ENCODE measurements at places on chromosomes 3 and 15. TPM values are rescaled to one million over a fixed set of nuclear protein-coding genes. Genes with fewer than 3 reads are reported as not detected.

The HDC gene
- not detected for total RNA-seq

The ERC2 gene
- 17.0 TPM for total RNA-seq

The TEX55 gene
- total RNA-seq, result not detected

The RHOA gene
- total RNA-seq, result 400 TPM

The GOLGA8Q gene
- 0.88 TPM for total RNA-seq

The TRIM42 gene
- not detected for total RNA-seq

The NKTR gene
- total RNA-seq, result 29.8 TPM

The COL8A1 gene
- 24.4 TPM for total RNA-seq

The APH1B gene
- total RNA-seq, result 12.1 TPM

- peak; percentile 51 for DNase-seq
Measured at GRCh38 chr15:27686369-27686768, 412.7 kb downstream of the OCA2 start.

DNA sequence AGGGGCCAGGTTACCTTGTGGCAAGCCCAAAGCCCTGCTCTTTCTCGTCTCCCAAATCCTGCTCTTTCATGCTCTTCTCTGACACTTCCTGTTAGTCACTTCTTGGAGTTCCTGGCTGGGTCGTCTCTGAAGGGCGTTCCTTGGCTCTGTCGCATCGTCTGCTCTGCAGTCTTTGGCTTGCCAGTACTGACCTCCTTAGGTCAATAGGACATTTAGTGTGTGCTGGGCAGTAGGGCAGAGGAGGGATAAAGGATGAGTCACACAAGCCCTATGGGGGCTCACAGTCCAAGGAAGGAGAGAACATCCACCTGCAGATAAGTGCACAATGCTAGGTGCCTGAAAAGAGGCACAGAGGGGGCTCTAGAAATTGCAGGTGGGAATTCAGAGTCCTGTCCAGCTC is 87.5 kb downstream of the FAM43A start:
- DNase-seq, result no peak

GRCh38 chr15:64163659-64164362 is 989 bp upstream of the PPIB start:
- no peak for DNase-seq

DNA sequence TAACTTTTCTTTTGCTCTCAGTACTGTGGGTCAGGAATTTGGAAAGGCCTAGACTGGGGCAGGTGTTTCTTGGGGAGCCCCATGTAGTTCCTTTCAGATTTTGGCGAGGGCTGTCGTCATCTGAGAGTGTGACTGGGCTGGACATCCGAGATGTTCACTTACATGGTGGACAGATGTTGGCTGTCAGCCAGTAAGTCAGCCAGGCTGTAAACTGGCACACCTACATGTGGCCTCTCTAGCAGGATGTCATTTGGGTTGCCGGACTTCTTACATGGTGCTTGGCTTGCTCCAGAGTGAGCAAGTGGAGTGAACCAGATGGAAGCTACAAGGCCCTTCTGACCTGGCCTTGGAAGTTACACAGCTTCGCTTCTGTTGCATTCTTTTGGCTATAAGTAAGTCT is 20.7 kb downstream of the TATDN2 start:
- no peak for DNase-seq

DNA sequence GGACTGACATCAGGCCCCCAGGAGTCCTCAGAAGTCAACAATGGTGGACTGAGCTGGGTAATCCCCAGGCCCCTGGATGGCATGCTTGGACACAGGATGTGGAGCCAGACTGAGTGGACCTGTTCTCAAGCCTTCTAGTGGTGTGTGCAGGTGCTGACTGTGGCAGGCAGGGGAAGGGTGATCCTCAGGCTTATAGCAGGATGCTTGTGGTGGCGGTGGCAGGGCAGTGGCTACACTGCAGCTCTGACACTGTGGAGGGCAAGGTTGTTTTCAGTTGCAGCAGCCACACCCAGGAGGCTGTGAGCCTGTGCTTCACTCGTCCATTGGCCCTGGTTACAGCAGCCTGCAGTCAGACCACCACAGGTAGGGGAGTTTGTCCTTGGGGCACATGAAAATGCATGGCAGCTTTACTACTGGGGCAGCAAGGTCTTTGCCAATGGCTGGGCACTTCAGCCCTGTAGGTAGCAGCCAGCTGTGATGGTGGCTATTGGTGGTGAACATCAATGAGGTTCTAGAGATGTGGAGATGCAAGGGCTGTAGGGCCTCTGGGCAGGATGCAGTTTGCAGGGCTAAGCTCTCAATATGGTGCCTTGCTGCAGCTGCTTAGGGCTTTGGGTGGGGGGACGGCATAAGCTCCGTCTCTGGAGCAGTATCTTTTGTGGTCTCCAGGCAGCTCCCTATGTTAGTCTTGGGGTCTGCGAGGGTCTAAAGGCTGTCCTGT is 17.5 kb upstream of the MYO5A start:
- no peak for DNase-seq

DNA sequence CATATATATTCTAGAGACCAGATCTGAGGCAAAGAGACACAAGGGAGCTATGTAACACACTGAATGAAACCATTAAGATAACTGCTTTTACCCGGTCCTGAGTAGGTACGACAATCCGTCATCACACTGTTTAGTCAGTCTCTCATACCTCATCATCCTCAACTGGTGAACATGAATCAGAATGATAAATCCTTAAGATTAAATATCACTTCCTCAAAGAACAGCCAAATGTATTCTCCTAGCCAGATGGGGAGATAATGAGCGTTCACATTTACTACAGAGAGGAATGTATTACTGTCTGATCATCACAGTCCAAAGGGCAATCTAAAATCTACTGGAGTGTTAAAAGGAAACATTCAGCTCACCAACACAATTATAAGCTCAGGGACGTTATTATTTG is 319.4 kb upstream of the STAC start:
- DNase-seq, result no peak

GRCh38 chr15:73987681-73988444 is 4.2 kb downstream of the STOML1 start:
- DNase-seq, result no peak

- DNase-seq, result no peak
Measured at GRCh38 chr3:101976473-101976872, 127.2 kb downstream of the NFKBIZ start.

DNA sequence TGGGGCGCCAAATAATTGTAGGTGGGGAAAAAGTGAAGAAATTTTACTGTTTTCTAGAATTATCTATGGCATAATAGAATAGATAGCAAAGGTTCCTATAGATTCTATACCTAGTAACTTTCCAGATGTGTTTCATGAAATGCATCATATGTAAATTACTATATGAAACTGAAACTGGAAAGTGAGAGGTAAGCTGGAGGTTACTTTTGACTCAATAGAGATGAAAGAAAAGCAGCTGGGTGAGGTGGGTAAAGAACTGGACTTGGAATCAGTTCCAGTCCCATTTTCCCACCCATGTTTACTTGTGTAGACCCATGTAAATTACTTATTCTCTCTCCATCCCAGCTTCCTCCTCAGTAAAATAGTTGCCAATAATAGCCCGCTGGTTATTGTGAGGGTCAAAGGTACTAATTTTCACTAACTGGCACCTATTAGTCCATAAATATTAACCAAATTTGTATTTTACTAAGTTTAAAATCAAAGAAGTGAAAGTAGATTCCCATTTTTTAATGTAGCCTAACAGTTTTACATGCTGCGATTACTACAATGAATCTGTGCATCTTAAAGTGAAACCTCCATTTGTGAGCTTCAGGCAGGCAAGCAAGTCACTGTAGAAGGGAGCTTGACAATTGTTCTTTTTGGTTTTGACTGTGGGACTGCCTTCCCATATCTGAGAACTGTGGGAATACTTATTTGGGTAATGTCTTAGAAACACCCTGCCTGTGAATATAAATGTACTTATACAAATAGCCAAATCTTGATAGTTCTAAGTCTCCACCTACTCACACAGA is 312.1 kb downstream of the SLC9A9 start:
- DNase-seq, result no peak

DNA sequence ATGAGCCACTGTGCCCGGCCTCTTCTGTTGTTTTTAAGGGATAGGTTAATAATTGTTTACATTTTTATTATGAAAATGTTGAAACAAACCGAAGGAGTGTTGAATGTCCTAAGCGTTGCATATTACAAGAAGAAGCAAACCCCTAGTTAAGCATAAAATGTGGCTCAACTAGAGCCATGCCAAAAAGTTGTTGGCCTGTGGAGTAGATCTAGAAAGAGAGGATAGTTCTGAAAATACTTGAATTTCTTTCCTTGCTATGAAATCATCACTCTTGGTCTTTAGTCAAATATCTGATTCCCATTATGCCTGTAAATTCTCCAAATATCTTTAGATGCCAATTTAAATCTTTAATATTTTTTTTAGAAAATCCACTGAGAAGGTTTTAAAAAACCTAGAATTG is 12.8 kb downstream of the RBP2 start:
- DNase-seq, result no peak

DNA sequence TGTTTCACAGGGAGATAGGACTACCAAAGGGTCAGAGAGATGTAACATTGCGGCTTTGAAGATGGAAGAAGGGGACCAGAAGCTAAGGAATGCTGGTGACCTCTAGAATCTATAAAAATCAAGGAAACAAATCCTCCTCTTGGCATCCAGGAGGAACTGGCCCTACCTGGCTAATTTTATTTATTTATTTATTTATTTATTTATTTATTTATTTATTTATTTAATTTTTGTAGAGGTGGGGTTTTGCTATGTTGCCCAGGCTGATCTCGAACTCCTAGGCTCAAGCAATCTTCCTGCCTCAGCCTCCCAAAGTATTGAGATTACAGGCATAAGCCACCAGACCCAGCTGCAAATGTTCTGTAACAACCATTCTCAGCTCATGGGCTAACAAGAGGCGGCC is 19.7 kb downstream of the MYL3 start:
- no peak for DNase-seq

DNA sequence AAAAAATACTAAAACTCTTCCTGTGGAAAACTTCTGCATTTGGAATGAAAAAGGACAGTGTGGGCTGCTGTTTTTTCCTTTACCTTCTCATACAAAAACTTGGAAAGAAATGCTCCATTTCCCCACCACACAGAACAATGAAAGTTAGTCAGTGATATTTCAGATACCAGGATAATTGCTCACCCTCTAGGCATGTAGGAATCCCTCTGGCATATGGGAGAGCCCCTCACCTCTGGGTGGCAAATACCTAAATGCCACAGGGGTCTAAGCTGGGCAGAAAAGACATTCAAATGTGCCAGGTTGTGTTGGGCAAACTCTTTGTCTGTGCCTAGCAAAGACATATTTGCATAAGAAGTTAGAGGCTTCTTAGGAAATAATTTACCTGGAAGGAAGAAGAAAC is 560.3 kb upstream of the NR2F2 start:
- peak; percentile 77 for DNase-seq

DNA sequence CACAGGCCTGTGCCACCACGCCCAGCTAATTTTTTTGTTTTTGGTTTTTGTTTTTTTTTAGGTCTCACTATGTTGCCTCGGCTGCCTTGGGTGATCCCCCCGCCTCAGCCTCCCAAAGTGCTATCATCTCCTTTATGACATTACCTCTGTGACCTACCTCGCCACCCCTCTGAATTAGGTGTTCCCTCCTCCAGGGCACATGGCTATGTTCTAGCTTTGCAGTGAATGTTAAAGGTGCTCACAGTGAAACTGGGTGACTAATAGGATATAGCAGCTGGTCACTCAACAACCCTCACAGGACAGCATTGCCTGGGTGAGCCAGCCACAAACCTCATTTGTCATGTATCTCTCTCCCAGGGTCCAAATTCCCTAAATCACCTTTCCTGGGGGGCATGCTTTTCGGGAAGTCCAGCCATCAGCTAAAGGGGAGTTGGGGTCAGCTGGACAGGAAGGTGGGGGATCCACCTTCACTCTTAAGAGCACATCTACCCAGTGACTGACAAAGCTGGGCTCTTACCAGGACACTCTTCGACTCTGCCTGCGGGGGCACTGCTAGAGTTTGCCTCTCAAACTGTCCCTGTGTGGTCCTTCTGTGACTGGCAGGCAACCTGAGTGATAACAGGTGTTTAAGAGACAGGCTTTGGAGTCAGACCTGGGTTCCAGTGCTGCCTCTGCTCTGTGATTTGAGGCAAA is 1.6 kb upstream of the TTLL3 start:
- DNase-seq, result no peak

GRCh38 chr3:137204409-137204808 is 246.6 kb downstream of the IL20RB start:
- no peak for DNase-seq

DNA sequence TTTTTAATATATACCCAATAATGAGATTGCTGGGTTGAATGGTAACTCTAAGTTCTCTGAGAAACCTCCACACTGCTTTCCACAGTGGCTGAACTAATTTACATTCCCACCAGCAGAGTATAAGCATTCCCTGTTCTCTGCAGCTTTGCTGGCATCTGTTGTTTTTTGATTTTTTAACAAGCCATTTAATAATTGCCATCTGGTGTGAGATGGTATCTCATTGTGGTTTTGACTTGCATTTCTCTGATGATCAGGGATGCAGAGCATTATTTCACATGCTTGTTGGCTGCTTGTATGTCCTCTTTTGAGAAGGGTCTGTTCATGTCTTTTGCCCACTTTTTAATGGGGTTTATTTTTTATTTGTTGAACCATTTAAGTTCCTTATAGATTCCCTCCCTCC is 75.0 kb upstream of the EPHB3 start:
- DNase-seq, result no peak

- no peak for DNase-seq
Measured at GRCh38 chr3:61768284-61769037, 207.1 kb downstream of the PTPRG start.

- DNase-seq, result no peak
Measured at GRCh38 chr3:34856081-34856947, 783.0 kb upstream of the ARPP21 start.

DNA sequence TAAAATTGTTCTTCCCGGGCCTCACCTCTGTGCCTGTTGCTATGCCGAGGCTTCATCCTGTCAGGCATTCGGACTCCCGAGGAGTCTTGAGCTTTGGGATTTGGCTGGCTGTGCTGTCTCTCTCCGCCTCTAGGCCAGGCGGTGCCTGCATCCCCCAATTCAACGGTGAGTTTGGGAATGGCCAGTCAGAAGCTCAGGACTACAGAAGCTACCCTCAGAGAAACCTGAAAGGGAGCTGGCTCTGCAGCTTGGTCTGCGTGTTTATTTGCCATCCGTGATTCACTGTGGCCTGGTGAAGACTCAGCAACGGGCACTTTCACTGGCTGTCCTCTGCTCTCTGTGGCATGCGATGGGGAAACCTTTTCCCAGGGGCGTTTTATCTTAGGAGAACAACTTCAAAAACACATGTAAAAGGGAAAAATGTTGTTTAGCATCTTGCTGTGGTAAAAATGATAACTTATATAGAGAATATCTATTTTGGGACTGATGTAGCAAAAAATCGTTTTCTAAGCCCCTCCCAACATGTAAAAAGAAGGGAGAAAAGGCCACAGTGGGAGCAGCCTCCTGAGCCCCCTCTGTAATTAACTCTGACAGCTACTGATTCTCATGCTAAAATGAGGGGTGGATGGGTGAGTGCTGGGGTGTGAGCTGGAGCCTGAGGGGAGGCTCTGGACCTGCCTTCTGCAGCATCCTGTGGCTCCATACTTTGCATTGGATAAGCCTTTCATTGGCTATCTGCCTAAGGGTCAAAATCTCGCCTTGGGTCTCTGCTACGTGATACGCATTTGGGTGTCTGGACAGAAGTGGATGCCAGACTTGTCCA is 103.4 kb upstream of the KLHL25 start:
- no peak for DNase-seq

- DNase-seq, result no peak
Measured at GRCh38 chr3:113441051-113441770, at the start of gene CFAP44. CFAP44 (minus strand) TSS chr3:113441493; CDS start chr3:113433664, 7,829 bp downstream.

GRCh38 chr3:124391774-124392173 is 338.5 kb upstream of the UMPS start:
- DNase-seq, result no peak

GRCh38 chr3:48612309-48612708 is 2.9 kb upstream of the UQCRC1 start:
- no peak for DNase-seq

GRCh38 chr3:193932576-193932975 is 203.4 kb upstream of the HES1 start:
- no peak for DNase-seq
